ENCODE measurements at places on chromosomes 4 and X.

DNA sequence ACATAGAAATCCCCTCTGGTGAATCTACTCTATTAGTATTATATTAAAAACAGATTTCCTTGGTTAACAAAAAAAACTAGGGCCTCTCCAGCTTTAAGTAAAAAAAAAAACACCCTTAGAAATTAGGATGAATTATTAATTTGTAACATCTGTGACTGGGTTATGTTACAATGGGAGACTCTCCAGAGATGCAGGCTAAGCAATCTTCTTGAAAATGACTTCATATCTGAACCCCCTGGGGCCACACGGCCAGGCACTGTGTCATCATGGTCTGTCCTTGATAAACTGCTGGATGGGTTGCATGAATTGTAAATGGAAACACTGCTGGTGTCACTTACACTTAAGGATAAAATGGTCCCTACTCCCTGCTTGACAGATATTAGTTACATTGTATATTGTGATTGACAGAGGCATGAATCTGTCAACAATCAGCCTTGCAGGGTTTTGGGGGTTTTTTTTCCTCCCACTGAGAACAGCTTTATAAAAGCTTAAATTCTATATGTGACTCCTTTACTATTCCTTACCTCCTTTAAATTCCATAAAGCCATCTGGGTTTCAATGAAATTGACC lies 49.1 kb downstream of the PRKG2 start:
- DNase-seq = no peak

DNA sequence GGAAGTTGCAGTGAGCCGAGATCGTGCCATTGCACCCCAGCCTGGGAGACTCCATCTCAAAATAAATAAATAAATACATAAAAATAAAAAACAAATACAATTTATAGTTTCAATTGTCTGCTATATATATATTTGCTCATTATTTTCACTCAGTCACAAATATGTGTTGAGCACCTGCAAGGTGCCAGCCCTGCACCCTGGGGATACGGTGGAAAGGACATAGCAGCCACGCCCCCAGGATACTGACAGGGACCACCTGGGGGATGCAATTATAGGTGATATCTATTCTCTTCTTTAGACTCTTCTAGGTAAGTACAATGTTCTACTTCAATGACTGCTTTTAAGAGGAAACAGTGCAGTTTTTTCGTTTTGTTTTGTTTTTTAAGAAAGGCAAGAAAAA lies 85.0 kb downstream of the JAKMIP1 start:
- no peak for DNase-seq

DNA sequence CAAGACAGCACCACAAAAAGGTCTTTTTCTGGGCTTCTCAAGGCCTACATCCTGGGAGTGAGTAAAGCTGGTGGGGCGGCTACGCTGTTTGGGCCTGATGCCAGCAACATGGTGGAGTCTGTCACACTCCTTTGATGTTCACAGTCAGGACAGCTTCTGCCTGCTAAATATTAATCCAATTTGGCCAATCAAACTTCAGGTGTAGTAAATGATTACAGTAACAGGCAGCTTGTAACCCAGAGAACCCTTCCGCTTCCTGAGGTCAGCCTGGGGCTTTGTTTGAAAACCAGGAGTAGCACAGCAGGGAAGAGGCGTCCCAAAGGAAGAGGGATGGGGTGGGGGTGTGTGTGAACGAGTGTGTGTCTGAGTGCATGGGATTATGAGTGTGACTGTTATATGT lies 220.4 kb downstream of the MAML3 start:
- DNase-seq = no peak

GRCh38 chr4:15469402-15470127 lies at the start of gene CC2D2A:
Gene CC2D2A, plus strand, starts transcription at chr4:15469882. Its CDS starts 6,051 bp downstream, at chr4:15475933.
- no peak for DNase-seq

- no peak for DNase-seq
Observed at GRCh38 chr4:54695337-54695736, 37.6 kb downstream of the KIT start.

Measured in activated T-cell treated with anti-CD3 and anti-CD28 coated beads for 48 hours (primary cell).